ENCODE measurements at places on chromosomes 4 and X.

- DNase-seq, result peak; percentile 51
Observed at GRCh38 chrX:138945219-138945618, 233.7 kb upstream of the FGF13 start.

GRCh38 chrX:54483946-54484345 lies 12.1 kb downstream of the FGD1 start:
- DNase-seq, result no peak

DNA sequence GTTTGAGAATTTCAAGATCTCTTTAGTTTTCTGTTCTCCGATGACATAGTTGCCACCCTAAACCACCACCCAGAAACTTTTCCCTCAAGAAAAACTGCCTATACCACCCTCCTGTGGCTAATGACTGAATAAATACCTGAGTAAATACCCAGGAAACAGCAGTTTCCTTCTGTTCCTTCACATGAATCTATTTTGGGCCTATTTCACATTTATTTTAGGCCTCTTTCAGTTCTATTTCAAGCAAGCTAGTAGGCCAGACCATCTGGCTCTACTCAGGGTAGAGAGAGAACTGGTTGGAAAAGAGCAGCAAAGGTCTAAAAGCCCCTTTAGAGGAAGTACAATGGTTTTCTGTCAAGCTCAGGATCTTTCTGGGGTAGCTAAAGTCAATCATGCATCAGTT lies 23.4 kb downstream of the ARHGEF9 start:
- no peak for DNase-seq

DNA sequence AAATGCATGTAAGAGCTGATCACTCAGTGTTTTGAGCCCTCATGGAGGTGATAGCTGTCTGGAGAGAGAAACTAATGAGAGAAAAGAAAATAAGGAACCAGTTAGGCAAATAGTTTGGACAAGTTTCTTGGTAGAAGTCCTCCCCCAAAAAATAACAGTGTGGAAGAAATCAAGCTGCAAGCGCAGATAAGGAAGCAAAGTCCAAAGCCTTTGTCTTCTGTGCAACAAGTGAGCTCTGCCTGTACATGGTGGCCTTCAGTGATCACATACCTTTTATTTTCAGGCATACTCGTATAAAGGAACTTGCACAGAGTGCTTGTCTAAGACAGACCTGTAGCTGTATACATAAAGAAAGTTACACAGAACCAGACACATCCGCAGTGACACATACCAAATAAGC lies 2.5 kb upstream of the UGT2A3 start:
- DNase-seq, result no peak

- DNase-seq, result no peak
Observed at GRCh38 chr4:76233967-76234678, 17.4 kb upstream of the FAM47E start.

DNA sequence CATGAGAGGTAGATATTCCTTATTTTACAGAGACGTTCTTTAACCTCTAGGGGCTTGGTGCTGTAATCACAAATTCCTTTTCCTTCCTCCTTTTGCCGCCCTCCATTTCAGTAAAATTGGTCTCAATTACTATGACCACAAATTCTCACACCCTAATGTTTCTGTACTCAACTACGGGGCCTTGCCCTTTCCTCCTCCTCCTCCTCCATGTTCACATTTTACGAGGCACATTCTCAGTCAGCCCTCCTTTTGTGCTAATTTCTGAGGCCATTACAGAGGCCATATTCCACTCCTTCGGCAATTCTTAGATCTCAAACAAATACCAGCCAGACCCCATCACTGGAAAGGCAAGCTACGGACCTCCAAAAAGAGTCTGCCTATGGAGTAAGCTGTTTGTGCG lies 92.1 kb downstream of the SH3KBP1 start:
- DNase-seq, result no peak

DNA sequence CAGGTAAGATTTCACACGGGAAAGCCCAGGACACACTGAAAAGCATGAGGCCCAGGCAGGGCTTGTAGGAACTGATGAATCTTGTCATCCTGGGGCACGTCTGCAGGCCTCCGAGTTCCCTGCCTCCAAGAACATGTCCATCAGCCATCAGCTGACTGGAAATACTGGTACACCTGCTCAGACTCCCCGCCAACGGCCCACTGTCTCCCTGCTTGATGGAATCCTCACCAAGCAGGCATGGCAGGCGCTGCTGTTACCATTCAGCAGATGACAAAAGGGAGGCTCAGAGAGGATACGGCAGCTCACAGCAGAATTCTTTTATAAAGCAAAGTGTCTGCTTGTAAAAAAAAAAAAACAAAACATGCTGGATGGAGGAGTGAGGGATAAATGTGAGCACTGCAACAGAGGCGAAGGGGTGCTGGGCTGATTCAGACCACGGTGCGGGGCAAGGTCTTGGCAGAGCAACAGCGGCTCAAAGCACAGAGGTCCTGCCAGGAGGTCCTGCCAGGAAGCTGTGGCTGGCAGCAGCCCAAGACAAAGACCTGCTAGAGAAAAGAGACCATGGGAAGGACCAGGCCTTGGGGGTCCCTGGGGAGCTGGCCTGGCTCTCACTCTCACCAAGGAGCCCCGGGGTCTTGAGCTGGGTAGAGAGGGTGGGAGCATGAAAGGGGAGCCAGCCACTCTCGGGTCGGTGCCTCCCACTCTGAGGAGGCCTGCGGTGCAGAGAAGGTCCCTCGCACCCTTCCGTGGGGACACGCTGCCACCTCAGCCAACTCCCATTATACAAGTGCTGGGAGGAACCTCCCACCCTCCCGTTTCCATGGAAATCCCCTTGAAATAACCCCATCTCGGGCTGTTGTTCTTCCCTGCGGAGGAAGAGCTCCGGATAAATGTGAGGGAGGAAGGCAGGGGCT lies 25.6 kb downstream of the PPP2R2C start:
- no peak for DNase-seq

DNA sequence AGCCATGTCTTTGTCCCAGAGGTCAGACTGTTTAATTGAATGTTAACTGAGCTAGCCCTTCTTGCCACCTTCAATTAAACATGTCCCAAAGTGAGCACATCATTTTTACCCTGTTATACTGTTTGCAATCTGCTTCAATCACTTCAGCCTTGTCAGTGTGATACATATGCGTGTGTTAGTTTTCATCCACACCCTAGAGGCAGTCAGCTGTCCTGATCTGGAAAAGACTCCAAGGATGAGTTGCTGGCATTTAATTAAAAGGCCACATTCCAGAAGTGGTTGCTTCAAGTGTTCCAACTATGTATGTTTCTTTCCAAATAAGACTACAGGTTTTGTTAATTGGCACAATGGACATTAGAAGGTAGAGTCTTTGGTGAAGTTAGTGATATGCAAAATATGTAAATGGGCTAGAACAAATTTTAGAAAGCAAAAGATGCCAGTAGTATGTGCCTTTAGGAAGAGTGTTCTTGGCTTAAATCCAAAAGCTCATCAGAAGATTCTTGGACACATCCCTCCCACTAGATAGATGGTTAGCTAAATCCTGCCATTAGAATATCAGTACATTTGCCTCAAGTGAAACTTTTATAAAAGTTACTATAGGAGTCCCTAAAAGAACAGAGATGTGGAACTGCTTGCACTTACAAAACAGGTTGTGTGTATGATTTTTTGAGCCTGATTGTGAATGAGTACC lies 79.5 kb upstream of the SLIT2 start:
- DNase-seq, result no peak

DNA sequence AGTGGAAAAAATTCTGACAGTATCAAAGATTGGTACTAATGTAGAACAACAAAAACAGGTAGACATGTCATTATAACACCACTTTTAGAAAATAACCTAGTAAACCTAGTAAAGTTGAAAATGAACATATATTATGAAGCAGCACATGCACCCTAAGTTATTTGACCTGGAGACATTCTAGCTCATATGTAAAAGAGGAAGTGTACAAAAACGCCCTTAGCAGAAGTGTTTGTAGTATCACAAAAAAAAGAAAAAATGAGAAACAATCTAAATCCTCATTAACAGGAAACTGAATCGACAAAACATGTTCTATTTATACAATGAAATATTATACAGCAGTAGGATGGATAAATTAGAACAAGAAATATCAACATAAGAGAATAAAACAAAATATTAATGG lies 318.9 kb upstream of the PPP1R2C start:
- DNase-seq, result no peak

DNA sequence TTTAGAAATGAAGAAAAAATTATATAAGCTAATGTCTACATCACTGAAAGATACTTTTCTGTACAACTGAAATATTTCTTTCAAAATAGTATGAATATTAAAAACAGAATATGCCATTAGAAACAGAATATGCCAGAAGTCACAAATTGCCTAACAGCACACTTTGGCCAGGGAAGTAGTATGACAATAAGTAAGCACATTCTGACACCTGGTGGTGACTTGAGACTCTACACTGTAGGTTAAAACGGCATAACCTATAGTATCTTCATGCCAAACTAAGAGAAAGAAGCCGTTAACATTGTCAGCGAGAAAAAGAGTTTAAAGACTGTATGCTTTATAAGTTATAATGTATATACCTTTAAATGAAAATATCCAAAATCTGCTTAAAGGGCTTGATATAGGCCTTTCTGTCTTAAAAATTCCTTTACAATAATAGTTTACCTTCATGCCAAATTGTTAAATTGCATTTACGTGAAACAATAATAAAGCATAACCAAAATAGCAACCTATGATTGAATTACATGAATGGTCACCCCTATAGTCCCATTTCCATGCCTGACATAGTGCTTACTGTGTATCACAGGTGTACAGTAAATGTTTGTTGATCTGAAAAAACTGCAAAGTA lies 32.8 kb downstream of the FAM13A start:
- DNase-seq, result peak; percentile 60

GRCh38 chr4:93897559-93897958 lies 69.0 kb downstream of the ATOH1 start:
- DNase-seq, result peak; percentile 1

GRCh38 chr4:138707746-138708677 lies 307.6 kb upstream of the NOCT start:
- DNase-seq, result no peak

DNA sequence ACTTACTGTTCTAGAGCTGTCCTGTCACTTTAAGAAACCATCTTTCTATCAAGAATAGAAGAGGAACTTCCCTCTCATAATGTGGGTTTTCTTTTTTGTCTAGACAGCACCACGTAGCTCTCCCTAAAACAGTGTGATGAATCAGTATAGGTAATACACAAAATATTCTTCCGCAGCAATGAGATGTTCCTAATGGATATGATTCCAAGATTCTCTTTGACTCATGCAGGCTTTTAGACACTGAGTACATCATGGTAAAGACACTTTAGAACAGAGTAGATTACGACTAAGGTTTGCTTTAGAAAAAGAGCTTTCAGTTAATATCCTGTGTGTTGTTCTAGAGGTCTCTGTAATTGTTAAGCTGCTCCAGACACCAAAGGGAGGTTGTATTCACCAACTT lies 69.8 kb downstream of the PTTG2 start:
- peak; percentile 10 for DNase-seq
